ENCODE measurements at places on chromosomes 16 and 17. TPM values are rescaled to one million over a fixed set of nuclear protein-coding genes. Genes with fewer than 3 reads are reported as not detected.

- ATAC-seq = no peak
Measured at GRCh38 chr16:6020162-6020985, 922.8 kb upstream of the EEF2KMT start.

DNA sequence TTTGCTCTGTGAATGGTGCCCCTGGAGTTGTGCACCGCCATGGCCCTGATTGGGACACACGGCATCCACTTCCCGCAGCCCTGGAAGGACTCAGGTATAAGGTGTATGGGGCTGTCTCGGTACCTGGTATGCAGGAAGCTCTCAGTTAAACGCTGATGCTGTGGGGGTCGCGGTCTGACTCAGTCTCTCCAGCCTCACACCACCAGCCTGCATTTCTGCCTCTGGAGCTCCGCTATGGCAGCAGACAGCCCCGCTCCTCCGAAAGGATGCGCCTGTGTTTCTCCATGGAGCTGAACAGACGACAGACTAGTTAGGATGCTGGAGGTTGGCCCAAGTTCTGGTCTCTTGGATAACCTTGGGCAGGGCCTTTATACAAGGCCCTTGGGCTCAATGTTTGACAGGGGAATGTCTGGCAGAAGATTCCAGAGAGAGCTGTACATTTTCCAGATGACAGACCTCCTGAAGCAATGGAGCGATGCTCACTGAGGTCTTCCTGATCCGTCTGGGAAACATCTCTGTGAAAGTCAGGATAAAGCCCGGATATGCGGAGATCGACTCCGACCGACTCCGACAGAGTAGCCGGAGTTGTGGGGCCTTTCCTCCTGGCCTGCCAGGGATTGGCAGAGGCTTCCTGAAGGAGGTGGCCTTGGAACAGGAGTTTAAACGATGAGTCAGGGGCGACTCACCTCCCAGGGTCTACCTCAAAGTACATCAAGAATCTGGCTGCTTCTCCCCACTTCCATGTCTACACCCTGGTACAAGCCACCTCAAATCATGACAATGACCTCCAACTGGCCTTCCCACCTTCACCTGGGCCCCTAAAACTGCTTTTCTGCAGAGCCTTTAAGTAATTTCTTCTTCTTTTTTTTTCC is 21.9 kb upstream of the BCAR1 start:
- ATAC-seq = no peak

GRCh38 chr17:72901083-72901482 is 191.4 kb downstream of the SLC39A11 start:
- peak; percentile 76 for ATAC-seq

DNA sequence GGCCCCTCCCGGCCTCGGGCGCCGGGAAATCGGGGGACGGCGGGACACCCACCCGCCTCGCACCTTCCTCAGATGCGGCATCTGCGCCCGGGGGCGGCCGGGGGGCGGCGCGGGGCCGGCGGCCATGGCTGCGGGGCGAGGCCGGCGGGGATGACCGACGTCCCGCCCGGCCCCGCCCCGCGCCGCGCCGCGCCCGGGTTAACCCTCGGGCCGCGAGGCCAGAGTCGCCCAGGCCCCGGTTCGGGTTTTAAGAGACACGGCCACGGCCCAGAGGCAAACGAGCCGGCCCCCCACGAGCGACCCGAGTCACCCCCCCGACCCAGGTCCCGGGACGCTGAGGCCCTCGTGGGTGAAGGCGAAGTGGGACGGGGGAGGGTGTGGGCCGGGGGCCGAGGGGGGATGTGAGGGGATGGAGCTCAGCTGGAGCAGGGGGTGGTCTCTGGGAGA is at the start of gene RGS11:
RGS11 (minus strand) TSS at position 159 of the 447 bp plus-strand sequence; CDS start at position 126, 33 bp downstream.
- no peak for ATAC-seq

DNA sequence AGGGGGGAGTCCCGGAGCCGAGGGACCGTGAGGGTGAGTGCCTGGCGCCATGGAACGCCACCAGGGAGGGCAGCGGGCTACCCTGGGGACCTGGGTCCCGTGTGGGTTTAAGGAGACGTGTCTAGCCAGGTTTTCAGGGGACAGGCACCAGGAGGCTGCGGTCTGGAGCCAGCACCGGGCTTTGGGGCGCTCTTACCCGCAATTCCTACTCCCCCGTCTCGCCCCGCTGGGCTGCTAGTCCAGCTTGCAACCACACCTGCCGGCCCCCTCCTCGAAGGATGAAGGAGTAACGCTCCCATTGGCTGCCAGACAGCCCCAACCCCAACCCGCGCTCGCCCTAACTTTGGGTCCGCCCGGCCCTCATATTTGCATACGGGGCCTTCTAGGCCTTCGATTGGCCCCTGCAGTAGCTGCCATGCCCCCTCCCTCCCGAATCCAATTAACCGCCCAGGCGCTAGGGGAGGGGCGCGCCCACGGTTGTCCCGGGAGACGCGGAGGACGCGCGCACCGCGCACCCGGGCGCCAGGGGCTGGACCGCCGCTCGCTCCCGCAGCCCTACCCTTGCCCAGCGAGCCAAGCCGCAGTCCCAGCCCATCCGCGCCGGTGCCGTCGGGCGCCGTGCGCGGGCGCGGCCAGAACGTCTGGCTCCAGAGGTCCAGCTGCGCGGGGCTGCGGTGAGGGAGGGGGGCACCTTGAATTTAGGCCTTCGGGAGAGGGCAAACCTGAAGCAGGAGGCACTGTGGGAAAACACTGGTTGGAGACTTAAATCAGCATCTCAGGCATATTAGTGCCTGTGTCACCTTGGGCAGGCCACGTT is at the start of gene TTLL6:
TTLL6 (minus strand) TSS at position 456 of the 817 bp plus-strand sequence; CDS start at position 299, 157 bp downstream.
- peak; percentile 97 for ATAC-seq

- ATAC-seq = peak; percentile 65
Measured at GRCh38 chr17:7557775-7558543, 591 bp upstream of the TNFSF13 start.

- ATAC-seq = peak; percentile 40
Measured at GRCh38 chr16:56547949-56548567, 16.8 kb upstream of the MT4 start.

- no peak for ATAC-seq
Measured at GRCh38 chr17:74099442-74100340, 103.8 kb upstream of the RPL38 start.

DNA sequence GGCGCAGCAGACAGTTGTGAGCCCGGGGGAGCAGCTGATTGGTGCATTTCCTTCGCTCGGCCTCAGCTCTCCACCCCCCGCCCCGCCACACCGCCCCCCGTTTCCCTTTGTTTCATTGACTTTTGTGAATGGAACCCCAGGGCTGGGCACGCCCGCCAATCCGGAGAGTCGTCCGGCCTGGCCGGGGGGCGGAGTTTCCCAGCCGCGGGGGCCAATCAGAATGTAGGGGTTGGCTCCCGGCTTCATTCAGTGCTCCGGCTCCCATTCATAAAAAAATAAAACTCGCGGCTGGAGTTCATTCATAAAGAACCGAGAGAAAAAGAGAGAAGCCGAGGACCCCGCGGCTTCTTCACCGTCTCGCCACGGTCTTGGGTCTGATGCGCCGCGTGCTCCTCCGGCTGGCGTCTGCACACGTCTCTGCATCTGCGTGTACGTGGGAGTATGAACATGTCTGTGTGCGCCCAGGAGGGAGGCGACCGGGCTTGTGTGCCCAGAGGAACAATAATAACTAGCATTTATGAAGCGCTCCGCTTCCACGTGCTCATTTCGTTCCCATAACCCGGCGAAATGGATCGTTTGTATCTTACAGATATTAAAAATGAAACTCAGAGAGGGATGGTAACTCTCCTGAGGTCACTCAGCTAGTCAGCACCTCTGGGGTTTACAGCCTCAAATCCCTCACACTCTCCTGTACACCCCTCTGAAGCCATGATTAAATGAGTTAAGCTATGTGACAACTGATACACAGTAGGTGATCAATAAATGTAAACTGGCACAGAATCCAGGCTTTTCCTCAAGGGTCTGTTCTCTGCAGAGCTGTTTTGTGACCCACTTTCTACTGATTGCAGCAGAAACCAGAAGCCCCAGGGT is at the start of gene ETV4:
ETV4 (minus strand) TSS at position 22 of the 870 bp plus-strand sequence. CDS start 723 bp downstream, outside the sequence.
- peak; percentile 78 for ATAC-seq

DNA sequence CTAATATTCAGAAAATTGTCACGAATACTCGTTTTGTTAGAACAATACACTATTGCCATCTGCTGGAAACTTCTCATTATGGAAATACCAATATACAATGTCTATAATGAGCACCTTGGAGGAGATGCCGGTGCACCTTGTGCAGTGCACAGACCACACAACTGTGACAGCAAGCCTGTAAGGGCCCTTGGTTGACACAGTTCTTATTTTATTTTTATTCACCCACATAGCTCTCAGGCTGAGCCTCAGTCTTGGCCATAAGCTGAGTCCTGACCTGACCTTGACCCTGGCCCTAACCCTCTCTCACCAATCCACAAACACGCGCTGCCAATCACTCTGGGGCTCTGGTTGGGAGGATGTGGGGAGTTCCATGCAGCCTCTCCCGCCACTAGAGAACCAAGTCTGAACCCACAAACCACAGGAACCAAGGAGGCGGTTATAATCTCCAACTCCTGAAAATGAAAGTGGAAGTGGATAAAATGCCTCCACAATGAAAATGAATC is 7.6 kb downstream of the AIPL1 start:
- ATAC-seq = peak; percentile 23

- ATAC-seq = no peak
Measured at GRCh38 chr16:11990702-11991390, 14.3 kb downstream of the SNX29 start.

DNA sequence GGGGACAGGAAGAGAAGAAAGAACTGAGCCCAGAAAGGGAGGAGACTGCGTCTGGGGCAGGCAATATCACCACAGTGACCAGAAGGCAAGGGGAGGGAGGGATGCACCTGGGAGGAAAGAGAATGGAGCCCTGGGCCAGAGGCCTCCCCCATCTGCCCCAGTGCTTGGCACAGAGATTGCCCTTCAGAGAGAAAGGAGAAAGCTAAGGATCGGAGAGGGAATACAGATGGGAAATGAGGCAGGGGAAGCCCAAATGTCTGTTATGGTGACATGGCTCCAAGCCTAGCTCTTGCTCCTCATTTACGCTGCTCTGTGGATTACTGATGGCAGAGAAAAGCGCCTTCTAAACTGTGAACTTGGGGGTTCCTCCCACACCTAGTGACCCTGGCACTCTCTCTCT is 47.2 kb downstream of the PIPOX start:
- no peak for ATAC-seq

- ATAC-seq = no peak
Measured at GRCh38 chr16:10200637-10201586, 18.7 kb upstream of the GRIN2A start.

GRCh38 chr17:61756561-61756960 is 106.8 kb downstream of the BRIP1 start:
- no peak for ATAC-seq

DNA sequence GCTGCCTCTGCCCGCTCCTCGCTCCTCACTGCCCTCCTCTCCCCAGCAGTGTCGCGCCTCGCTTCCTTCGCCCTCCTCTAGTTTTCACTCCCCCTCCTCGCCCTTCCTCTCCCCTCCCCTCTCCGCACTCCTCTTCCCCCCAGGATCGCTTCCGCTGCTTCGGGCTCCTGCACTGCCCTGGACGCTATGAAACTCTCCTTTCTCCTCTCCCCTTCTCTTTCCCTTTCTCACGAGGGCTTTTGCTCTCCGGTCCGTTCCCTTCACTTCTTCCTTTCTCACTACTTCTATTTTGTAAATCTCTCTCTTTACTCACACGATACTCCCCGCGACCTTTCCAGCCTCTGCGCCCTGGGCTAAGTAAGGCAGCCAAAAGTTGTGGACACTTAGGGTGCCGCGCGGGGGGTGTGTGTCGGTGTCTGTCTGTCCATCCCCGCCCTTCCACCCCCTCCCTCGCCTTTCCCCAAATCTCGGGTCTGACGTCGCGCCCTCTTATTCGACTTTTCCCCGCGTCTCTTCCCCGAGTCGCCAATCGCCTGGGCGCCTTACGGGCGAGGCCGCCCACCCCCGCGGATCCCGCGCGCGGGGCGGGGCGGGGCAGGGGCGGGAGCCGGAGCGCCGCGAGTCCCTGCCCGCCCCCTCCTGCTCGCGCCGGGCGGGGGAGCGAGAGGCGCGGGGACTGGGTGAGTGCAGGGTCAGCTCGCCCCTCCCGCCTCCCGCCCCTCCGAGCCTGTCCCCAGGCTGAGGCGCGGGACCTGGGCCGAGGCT is at the start of gene IRX3:
IRX3 (minus strand) TSS at position 422 of the 765 bp plus-strand sequence. CDS start 737 bp downstream, outside the sequence.
- ATAC-seq = peak; percentile 78

DNA sequence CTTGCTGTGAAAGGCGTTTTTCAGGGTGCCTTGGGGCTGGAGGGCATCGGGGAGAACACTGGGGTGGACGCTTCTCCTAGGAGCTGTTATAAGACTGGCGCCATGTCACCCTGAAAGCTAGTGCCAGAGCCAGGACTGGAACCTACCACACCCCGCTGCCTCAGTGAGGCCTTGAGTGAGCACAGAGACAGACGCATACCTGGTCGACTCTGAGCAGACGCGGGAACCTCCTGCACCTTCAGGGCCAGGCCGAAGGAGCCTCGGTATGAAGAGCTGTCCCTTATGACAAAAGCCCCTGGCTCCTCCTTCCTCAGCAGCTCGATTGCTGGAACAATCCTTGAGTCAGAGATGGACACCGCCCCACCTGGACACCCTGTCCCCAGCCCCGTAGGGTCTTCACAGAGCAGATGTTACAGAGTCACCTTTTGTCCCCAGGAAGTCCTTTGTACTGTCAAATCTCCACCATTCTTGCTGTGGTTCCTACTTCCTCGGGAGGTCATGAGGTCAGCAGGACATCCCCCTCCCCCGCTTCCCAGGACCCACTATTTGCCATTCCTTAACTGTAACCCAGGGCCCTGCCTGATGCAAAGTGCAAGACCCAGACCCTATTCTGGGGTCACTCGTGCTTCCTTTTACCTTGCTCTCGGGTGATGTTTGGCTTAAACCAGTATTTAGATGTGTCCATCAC is 17.0 kb downstream of the TNS4 start:
- no peak for ATAC-seq

DNA sequence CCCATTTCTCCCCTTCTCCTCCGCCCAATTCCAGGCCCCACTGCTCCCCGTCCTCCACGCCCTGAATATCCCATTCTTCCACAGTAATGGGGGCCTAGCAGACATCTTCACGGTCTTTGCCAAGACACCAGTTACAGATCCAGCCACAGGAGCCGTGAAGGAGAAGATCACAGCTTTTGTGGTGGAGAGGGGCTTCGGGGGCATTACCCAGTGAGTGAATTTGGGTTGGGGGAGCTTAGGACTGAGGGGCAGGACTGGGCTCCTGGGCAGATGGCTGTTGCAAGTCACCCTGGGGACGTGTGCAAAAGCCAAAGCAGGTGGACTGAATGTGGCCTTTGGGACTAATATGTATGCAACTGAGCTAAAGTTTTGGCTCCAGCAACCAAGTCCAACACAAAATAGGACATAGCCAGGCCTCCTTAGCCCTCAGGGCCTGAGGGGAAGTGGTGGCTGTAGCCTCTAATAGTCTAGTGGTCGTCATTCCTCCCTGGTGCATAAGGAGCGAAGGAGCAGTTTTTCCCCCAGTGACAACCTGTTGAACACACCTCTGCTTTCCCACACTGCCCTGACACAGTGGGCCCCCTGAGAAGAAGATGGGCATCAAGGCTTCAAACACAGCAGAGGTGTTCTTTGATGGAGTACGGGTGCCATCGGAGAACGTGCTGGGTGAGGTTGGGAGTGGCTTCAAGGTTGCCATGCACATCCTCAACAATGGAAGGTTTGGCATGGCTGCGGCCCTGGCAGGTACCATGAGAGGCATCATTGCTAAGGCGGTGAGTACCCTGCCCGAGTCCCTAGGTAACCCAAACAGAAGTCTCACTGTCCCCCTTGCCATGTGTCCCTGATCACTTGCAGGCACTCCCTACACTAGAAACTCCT is 2.6 kb downstream of the ACADVL start:
- no peak for ATAC-seq

- no peak for ATAC-seq
Measured at GRCh38 chr17:67784364-67785121, 40.8 kb upstream of the BPTF start.

Gene CSH2
- total RNA-seq = not detected

Gene NLRC3
- total RNA-seq = 0.48 TPM

Gene KRTAP9-2
- not detected for total RNA-seq

Gene ABCA6
- 2.4 TPM for total RNA-seq

Gene INCA1
- total RNA-seq = not detected
